ENCODE measurements at places on chromosomes 4 and X.

- no peak for DNase-seq
Observed at GRCh38 chrX:17563076-17563475, 174.2 kb upstream of the SCML1 start.

- DNase-seq: no peak
Observed at GRCh38 chr4:8779490-8779932, 92.1 kb downstream of the HMX1 start.

GRCh38 chrX:17007134-17007768 is 60.8 kb downstream of the REPS2 start:
- DNase-seq: peak; percentile 26

- no peak for DNase-seq
Observed at GRCh38 chr4:62003695-62004094, 803.6 kb downstream of the ADGRL3 start.

- no peak for DNase-seq
Observed at GRCh38 chrX:149513825-149514428, 8.8 kb upstream of the IDS start.

DNA sequence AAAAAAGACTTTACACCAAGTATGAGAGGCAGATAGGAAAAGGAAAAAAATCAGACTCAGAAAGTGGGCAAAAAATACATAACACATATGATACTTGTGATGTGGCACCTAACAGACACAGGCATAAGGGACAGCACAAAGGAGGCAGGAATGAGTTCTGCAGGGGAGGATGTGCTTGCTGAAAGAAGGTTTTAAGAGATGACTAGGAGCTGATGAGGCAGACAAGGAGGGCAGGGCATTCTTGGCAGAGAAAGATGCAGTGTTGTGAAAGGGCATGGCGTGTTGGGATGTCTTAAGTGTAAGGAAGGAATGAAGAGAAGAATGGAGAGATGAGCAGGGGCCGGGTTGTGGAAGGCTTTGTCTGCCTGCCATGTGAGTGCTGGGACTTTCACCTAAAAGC is 49.7 kb upstream of the TMEM154 start:
- DNase-seq: no peak

GRCh38 chr4:10983268-10983667 is 298.7 kb upstream of the CLNK start:
- no peak for DNase-seq
